ENCODE measurements at places on chromosomes 7 and 10.
A peak's percentile ranks its signal among the peaks of the same experiment; 100 is the strongest.

- DNase-seq, result no peak
Observed at GRCh38 chr10:132106431-132106830, 40.7 kb downstream of the JAKMIP3 start.

- no peak for DNase-seq
Observed at GRCh38 chr10:25869067-25869591, 64.9 kb upstream of the MYO3A start.

- DNase-seq, result peak; percentile 71
Observed at GRCh38 chr7:155804897-155805825, 7.1 kb downstream of the SHH start.

DNA sequence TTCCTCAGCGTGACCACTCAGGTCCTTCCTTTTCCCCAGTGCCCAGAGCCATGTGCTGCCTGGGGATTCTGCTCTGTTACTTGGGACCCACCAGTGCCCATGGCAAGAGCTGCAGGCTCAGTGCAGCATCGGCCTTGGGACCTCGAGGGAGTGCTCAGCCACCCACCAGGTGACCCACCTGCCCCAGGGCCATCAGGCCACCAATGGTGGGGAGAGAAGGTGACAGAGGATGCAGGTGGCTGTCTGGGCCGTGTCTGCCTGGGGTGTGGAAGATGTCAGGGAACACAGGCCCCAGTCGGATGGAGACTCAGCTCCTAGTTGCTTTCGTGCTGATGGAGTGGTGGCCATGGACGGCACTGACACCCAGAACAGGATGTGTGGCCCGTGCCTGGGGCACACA is 104.7 kb upstream of the FAM20C start:
- no peak for DNase-seq

- no peak for DNase-seq
Observed at GRCh38 chr7:1645071-1645409, 25.0 kb upstream of the ELFN1 start.

GRCh38 chr7:137606061-137606674 is 240.6 kb downstream of the DGKI start:
- DNase-seq, result peak; percentile 65

DNA sequence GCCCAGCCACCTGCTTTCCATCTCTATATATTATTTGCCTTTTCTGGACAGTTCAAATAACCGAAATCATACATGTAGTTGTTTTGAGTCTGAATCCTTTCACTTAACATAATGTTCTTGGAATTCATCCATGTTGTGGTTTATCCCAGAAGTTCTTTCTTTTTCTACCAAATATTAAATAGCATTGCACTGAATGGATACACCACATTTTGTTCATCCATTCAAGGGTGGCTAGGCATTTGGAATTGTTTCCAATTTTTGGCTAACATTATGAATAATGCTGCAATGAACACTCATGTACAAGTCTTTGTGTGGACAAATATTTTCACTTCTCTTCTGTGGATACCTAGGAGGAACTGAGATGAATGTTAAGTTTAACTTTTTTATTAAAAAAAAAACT is 18.0 kb downstream of the DNAJC1 start:
- no peak for DNase-seq

GRCh38 chr10:66209025-66209424 is 716.8 kb upstream of the LRRTM3 start:
- DNase-seq, result peak; percentile 3

DNA sequence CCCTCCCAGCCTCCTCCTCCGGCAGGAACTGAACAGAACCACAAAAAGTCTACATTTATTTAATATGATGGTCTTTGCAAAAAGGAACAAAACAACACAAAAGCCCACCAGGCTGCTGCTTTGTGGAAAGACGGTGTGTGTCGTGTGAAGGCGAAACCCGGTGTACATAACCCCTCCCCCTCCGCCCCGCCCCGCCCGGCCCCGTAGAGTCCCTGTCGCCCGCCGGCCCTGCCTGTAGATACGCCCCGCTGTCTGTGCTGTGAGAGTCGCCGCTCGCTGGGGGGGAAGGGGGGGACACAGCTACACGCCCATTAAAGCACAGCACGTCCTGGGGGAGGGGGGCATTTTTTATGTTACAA is 83.3 kb downstream of the PAX2 start:
- DNase-seq, result no peak

GRCh38 chr10:33746186-33746585 is 411.7 kb upstream of the NRP1 start:
- no peak for DNase-seq

GRCh38 chr7:95059842-95060313 is 152.5 kb downstream of the PPP1R9A start:
- DNase-seq, result no peak

- peak; percentile 74 for DNase-seq
Observed at GRCh38 chr7:42082144-42082543, 154.9 kb downstream of the GLI3 start.

DNA sequence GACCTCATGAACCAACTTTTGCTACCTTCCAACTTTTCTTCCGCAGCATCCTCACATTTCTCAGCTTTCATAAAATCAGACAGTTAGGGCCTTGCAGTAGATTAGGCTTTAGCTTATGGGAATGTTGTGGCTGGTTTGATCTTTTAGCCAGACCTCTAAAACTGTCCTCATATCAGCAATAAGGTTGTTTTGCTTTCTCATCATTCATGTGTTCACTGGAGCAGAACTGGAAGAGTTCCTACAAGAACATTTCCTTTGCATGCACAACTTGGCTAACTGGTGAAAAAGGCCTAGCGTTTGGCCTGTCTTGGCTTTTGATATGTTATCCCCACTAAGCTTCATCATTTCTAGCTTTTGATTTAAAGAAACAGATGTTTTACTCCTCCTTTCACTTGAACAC is 130.0 kb upstream of the LRRTM3 start:
- DNase-seq, result no peak

DNA sequence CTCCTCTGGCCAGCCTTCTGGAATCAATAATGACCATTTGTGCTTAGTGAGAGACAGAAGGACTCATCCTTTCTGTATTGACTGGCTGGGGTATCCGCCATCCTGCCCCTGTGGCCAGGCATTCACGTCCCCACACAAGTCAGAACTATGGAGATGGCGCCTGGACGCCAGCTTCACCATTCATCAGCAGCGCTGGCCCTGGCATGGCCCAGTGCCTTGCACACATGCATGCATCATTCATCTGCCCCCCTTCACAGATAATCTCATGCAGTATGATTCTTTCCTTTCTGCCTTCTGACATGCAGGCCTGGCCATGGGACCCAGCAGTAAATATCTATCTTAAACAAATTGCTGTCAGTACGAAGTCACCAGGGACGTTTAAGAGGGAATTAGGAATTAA is 114.8 kb upstream of the MKI67 start:
- DNase-seq, result no peak

DNA sequence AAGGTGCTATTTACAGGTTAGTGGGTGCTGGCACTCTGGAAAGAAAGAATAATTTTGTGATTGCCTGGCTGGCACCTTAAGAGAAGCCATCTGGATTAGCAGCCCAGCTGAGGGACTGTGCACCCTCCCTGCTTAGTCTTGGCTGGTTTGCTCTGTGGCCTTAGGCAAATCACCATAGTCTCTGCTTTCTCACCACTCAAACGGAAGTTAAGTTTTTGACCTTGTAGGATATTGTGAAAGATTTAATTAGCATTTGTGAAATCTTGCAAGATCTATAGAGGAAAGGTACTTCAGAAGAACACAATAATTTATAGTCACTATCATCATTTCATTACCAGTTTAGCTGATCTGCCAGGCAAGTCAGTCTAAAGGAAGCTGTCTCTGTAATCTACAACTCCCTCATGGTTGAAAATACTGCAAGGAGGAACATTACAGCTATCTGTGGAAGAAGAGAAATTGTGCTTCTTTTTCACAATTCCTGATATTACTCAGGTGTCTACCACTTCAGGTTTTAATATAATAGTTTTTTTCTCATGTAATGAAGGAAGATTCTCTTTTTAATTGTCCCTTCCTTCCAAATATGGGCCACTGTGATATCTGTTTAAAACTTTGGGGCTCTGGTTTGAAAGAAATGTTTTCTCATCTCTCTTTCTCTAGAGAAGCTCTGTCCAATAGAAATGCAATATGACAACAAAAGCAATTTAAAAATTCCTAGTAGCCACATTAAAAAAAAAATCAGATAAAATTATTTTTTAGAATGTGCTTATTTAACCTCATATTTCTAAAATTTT is 219.6 kb downstream of the PTEN start:
- DNase-seq, result no peak

GRCh38 chr7:75054744-75055143 is 18.9 kb downstream of the RCC1L start:
- DNase-seq, result peak; percentile 92

DNA sequence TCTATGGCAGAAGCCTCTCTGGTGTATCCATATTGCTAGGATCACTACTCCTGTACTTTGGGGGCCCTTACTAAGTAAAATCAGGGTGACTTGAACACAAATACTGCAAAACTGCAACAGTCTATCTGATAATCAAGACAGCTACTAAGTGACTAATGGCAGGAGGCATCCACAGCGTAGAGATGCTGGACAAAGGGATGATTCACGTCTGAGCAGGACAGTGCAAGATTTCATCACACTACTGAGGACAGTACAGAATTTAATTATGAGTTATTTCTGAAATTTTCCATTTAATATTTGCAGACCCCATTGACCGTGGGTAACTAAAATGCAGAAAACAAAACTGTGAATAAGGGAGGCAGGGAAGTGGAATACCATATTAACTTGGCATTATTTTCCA is 10.4 kb downstream of the CUL2 start:
- DNase-seq, result peak; percentile 89

DNA sequence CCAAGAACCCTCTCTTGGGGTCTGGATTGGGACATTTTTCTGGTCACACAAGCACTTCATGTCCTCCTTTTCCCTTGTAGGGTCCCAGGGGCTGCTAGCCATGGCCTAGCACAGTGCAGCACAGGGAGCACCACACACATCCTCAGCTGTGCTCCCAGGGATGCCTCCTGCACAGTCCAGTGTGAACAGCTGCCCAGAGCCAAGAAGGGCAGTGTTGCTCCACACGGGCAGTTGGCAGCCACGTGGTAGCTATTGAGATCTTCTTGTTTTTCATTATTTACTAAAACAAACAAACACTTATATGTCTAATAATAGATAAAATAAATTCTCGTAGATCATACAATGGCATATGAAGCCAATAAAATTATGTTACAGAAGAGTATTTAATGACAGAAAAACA is 13.9 kb upstream of the LANCL2 start:
- no peak for DNase-seq

- DNase-seq, result no peak
Observed at GRCh38 chr10:44197646-44198045, 187.3 kb downstream of the CXCL12 start.

DNA sequence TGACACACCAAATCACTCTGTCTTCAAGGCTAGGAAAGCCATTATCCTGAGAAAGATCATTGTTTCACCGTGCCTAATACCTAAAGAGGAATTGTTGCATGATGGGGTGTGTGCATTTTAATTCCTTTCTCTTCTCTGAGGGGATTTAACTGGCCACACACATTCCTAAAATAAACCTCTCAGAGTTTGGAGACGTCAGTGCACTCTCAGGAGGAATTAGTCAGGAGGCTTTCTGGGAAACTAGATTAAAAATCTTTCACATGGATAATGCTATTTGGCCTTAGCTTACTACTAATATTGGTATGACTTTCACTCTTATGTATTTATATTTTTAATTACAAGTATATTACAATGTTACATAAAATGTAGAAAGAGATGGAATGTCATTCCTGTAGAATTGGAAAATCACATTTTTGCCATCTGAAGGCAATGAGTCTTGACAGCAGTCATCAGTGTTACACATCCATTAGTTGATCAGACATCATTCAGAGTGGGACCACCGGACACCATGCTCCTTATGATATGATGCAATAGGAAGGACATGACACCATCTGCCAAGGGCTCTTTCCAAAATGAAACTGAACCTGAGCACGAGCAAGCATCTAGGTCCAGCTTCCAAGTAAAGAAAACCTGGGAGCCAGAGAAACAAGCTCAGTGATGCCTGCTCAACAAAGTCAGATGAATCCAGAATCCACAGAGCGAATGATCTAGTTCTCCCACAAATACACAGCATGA is 43.1 kb upstream of the TMEM273 start:
- DNase-seq, result no peak

- peak; percentile 87 for DNase-seq
Observed at GRCh38 chr7:54788664-54789063, 29.7 kb upstream of the SEC61G start.

- DNase-seq, result no peak
Observed at GRCh38 chr7:32074787-32075585, 4.8 kb upstream of the PDE1C start.

- DNase-seq, result no peak
Observed at GRCh38 chr7:116224492-116225098, 14.3 kb downstream of the TES start.

DNA sequence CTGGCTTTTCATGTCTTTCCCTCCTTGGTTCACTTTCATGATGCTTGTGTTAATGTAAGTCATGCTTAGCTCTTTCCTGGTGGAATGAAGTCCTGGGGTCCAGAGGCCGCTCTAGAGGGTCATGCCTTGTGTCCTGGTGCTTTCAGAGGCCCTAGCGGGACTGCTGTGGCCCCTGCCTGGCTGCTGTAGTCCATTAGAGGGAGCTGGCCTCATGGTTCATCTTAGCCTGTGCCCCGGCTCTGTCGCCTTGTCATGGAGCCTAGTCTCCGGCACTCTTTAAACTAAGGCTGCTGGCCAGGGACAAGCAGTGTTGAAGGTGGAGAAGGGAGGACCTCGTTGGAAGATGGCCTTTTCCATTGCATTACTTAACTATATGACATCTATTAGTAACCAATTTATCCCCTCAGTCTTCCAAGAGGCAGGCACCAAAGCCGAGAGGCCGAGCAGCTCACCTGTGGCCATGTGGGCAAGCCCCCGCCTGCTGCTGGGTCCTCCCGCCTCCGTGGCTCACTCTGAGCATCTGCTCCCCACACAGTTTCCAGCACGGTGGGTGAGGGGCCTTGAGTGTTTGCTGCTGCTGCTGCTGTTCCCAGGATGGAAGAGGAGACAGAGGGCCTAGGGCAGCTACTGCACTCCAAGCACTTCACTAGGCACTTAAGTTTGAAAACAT is 5.0 kb upstream of the NDUFB2 start:
- DNase-seq, result no peak

- no peak for DNase-seq
Observed at GRCh38 chr10:33100781-33101391, 142.9 kb upstream of the ITGB1 start.

- no peak for DNase-seq
Observed at GRCh38 chr7:37526623-37527022, 78.0 kb upstream of the ELMO1 start.

Data from mesenchymal stem cell (in vitro differentiated cells and primary cell).